ENCODE measurements at places on chromosomes 13 and 19.
A peak's percentile ranks its signal among the peaks of the same experiment; 100 is the strongest.

GRCh38 chr13:100196375-100196774 lies 107.5 kb downstream of the PCCA start:
- peak; percentile 5 for DNase-seq

GRCh38 chr19:30357580-30357954 lies 14.6 kb upstream of the ZNF536 start:
- DNase-seq = no peak

GRCh38 chr13:109919715-109920375 lies 133.5 kb upstream of the IRS2 start:
- no peak for DNase-seq

DNA sequence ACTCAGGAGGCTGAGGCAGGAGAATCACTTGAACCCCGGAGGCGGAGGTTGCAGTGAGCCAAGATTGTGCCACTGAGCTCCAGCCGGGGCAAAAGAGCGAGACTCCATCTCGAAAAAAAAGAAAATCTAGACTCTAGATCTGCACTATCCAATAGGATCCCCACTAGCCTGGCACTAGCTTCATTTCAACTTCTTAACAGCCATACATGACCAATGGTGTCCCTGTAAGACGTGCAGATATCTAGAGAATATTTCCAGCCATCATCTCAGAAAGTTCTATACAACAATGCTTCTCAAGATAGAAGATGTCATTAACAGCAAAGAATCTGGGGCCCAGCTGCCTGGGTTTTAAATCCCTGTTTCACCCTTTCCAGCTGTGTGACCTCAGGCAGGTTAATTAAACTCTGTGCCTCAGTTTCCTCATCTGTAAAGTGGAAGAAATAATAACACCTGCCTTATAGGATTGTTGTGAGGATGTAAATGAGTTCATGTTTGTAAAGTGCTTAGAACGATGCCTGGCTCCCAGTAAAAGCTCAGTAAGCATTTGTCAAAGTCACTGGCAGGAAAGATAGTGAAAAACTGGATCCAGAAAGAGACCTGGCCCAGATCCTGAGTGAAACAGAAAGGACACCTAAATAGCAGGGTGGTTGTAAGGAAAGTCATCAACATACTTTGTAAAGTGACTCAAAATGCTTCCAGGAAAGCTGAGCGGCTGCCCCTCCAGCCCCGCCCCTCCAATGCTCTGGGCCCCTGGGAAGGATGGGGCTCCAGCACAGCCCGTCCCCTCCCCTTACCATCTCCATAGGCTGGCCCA lies 13.5 kb downstream of the WIZ start:
- no peak for DNase-seq

DNA sequence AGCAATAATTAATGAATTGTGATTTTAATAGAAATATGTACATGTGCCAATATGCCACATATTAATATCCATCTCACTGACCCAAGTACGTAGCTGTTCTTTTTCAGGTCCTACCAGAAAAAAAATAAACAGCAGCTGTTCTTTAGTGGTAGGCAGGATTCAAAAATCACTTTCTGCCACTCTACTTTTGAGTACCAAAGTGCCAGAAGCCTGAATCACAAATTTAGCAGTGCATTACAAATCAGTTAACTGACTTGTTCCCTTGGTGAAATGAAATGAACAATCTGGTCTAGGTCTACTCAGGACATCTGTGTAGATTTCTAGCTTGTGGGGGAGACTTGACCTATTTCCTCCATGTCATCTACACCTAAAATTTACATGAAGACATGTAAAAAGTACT lies 775.5 kb upstream of the GPC6 start:
- no peak for DNase-seq
